RWPE2 (cell line): ENCODE measurements at places on chromosomes 5 and 9.

GRCh38 chr9:103301051-103301450 is 305.9 kb downstream of the CYLC2 start:
- no peak for DNase-seq

DNA sequence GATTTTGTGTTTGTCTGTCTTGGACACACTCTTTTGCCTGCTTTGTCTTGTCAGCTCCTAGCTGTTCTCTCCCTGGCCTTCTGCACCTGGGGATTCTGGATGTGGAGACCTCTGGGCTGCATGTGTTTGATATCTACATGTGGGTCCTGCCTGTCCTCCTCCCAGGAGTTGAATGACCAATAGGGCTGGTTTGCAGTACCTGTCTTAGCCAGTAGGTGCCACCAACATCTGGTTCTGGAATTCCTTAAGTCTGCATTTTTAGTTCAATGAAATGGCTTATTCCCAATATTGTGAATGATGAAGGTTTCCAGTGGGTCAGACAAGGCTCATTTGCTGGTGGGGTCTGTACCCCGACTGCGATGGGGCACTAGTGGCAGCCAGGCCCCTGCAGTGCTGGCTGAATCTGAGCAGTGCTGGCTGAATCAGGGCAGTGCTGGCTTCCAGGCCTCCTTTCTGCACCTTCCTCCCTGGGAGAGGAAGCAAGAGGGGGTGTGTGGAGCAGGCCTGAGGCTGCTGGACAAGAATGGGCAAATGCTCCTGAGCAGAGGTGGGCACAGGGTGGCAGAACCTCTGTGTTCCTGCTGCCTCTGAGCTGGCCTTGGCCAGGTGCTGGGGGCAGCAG is 73.3 kb downstream of the RXRA start:
- DNase-seq: no peak

DNA sequence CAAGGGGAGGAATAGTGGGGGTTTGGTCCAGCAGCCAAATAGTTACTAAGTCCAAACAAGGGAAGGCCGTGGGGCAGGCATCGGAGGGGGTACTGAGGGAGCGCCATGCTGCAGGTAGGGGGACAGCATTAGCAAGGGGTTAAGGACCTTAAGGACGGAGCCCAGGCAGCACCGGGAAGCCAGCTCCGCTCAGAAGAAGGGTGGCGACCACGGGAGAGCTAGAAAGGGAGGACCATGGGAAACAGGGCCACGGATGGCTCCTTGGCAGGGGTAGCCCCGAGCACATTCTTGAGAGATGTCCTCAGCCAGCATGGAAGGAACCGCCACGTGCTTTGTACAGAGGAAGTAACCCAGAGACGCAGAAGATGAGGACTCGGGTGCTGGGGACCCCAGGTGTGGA is 76.2 kb upstream of the STXBP1 start:
- DNase-seq: no peak

GRCh38 chr5:107518190-107518589 is 152.5 kb downstream of the EFNA5 start:
- DNase-seq: no peak

- DNase-seq: peak; percentile 62
Observed at GRCh38 chr9:138100711-138101350, 223.2 kb downstream of the CACNA1B start.

- no peak for DNase-seq
Observed at GRCh38 chr5:5341531-5342292, 80.8 kb upstream of the ICE1 start.

DNA sequence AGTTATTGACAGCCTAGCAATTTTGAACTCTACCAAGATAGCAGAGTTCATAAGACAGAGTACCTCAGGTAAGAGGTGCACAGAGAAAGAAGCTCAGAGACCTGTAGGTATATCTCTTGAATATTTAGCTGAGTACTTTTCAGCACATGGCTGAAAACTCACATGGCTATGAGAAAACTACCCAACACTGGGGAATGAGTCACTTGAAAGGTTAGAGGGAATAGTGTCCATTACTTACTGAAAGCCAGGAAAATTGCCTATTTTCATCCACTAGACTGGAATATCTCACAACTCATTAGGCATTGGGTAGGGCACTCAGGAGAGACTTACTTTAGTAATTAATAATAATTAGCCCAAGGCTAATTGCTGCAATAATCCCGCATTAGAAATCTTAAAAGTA is 8.3 kb downstream of the TSLP start:
- no peak for DNase-seq

DNA sequence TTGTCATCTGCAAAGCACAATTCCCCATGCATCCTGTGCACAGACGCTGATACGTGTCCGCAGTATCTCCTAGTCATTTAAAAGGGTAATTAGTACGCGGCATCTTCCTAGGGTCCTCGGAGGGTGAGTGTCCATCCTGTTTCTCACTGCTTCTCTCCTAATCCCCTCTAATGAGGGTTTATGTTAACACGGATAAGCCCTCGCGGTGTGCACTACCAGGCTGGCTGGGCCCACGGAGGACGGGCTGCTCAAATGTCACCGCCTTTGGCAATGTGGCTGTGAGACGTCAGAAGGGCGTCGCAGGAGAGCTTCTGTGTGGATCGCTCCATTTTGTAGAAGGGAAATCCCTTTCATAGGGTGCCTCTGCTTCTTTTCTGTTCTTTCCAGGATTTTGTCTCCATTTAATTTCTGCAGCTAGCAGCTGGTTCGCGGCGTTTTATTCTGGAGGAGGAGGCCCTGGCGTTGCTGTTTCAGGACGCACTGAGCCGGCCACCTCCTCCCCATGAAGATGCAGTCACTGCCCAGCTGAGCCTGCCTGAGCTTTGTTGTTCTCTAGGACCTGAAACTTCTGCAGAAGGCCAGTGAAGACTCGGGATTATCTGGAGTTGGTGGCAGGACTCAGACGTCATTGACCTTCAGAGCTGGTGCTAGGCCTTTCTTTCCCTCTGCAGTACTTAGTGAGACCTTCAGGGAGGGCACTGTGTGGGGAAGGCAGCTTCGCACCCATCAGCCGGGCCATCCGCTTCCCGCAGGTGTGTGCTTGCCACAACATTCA is 326.1 kb upstream of the IRX1 start:
- no peak for DNase-seq

GRCh38 chr5:168370831-168371230 is 79.4 kb downstream of the WWC1 start:
- no peak for DNase-seq

DNA sequence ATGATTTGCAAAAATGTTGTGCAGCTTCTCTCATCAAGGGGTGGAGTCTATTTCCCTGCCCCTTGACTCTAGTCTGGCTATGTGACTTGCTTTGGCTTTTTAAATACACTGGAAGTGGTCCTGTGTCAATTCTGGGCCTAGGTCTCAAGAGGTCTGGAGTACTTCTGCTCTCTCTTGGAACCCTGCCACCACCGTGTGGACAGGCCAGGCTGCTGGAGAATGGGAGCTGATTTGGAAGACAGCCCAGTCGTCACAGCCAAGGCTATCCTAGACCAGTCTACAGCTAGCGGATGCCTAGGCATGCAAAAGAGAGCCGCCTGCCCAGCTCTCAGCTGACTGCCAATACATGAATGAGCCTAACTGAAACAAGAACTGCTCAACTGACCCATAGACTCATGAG is 56.7 kb upstream of the CLINT1 start:
- no peak for DNase-seq

GRCh38 chr9:78954286-78954685 is 617.5 kb upstream of the TLE4 start:
- DNase-seq: no peak

GRCh38 chr5:39309534-39309933 is 54.8 kb downstream of the C9 start:
- DNase-seq: no peak

- no peak for DNase-seq
Observed at GRCh38 chr9:75139201-75139600, 50.9 kb downstream of the OSTF1 start.

DNA sequence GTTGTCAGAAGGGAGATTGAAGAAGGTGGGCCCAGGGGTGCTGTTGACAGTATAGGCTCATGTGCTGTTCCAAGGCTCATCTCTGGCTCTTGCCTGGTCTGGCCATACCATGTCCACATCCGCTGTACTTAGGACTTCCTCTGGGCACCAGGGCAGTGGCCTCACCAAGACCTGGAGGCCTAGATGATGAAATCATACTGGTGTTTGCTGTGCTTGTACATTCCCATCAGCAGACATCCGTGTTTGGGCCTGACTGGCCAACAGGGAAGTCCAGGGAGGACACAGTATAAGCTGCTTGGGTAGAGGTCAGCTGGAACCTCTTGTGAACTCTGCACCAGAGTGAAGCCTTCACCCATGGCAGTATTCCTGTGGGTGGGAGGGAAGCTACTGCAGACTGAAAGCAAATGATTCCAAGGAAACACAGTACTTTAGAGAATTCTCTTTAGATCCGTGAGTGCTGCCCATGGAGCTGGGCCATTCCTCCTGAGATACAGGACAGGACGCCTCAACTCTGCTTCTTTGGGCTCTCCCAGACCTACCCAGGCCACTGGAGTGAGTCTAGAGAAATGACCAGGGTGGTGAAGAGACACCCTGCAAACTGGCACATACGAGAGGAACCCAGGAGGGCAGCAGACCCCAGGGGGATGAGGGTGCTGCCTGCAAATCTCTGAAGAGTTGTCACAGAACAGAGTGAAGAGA is 22.5 kb downstream of the POLR1E start:
- no peak for DNase-seq

DNA sequence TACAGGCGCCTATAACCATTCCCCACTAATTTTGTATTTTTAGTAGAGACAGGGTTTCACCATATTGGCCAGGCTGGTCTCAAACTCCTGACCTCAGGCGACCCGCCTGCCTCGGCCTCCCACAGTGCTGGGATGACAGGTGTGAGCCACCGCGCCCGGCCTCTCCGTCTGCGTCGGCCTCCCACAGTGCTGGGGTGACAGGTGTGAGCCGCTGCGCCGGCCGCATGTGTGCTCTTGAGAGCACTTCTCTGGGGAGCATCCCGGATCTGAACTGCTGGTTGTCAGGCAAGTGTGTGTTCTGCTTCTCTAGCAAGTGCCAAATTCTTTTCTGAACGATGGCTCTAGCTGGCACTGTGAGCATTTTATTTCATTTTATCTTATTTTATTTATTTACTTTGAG is 3.7 kb upstream of the ENTPD2 start:
- no peak for DNase-seq

DNA sequence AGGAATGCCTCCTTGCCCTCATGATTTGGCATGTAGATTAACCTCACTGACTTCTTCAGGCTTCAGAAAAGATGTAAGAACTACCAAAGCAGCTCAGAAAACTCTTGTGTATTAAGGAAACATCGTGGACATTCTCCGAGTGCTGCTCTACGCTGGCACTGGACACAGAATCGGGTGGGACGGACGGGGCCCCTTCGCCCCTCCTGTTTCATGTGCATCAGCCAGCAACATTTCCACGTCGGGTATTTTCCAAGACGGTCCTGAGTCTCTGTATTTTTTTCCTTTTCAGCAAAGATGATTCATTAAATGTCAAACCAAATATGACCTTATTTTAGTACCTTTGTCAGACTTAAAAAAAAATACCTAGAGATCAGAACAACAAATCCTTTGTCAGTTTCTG is 583.6 kb downstream of the CCDC171 start:
- no peak for DNase-seq

- no peak for DNase-seq
Observed at GRCh38 chr5:153767221-153768188, 271.2 kb downstream of the FAM114A2 start.

DNA sequence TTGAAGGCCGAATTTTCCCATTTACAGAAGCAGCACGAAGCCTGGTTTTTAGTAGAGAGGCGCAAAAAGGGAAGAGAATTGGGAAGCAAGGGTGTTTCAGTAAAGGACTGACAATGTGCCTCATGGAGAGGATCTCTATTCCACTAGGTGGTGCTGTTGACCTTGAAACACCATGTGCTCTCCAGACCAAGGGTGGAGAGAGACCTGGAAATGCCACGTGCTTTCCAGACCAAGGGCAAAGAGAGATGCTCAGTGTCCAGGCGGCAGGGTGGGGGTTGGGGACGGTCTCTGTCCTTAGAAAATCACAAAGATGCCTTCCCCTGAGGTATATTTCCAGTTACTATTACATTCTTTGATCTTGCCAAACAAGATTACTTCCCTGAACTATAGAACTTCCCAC is 425.3 kb downstream of the CSNK1G3 start:
- no peak for DNase-seq

DNA sequence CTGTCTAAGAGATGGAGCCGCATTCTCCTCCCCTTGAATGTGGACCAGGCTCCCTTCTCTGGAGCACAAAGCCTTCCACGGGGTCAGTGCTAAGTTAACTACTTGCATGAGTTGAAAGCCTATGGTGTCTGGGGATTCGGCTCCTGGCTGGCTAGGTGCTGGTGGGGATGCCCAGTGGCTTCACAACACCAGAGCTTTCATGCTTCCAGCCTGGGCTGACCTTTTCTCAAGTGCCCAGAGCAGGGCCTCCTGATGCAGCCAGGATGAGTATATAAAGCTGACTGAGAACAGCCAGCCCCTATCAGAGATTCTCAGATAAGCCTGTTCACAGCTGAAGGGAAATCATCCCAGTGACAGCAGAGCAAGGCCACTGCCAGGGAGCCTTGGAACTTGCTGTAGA is 11.8 kb downstream of the GALNT12 start:
- no peak for DNase-seq

DNA sequence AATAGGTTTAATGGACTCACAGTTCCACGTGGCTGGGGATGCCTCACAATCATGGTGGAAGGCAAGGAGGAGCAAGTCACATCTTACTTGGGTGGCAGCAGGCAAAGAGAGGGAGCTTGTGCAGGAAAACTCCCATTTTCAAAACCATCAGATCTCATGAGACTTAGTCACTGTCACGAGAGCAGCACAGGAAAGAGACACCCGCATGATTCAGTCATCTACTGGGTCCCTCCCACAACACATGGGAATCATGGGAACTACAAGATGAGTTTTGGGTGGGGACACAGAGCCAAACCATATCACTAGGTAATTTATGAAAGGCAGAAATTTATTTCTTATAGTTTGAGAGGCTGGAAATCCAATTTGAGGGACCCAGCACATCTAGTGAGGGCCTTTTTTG is 40.0 kb downstream of the MTREX start:
- DNase-seq: no peak

DNA sequence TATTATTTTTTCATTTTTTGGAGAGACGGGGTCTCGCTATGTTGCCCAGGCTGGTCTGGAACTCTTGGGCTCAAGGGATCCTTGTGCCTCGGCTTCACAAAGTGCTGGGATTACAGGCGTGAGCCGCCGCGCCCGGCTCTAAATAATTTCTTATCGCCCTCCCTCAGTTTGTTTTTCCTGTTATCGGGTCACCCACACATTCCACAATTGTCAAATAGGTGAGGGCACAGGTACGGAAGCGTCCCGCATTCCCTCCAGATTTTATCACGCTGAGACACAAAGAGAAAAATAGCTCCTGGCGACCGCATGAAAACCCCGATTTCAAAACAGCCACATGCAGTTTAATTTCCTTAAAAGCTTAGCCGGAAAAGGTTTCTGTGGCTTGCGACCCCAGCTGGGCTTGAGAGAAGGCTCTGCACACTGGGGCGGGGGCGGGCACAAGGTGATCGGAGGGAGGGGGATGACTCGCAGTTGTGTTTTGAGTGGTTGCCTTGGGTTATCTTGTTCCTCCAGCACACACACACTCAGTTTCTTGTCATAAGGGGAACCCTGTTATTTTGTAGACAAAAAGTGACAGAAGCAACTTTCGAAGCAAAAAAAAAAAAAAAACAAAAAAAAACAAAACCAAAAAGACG is 717 bp upstream of the IQGAP2 start:
- no peak for DNase-seq
